ENCODE measurements at places on chromosomes 3 and 15.

- DNase-seq = no peak
Measured at GRCh38 chr15:38085114-38085513, 150.7 kb downstream of the TMCO5A start.

DNA sequence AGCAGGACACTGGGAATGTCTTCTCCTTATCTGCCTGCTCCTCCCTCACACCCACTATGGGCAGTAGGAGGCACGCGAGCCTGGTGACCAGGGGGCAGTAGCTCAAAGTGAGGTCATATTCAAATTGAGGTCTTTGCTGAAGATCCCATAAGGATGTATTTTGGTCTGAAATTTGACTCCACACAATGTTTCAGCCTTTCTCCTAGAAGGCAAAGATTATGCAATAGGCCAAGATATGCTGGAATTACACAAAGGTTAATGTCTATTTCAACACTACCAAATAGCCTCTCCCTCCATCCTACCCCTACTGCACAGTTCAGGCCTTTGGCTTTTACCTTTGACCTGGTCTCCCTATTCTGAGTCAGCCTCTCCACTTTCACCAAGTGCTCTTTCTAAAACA, 203.0 kb downstream of the TIGIT start:
- DNase-seq = peak; percentile 83

GRCh38 chr3:188974856-188975599, 196.7 kb upstream of the TPRG1 start:
- peak; percentile 63 for DNase-seq

DNA sequence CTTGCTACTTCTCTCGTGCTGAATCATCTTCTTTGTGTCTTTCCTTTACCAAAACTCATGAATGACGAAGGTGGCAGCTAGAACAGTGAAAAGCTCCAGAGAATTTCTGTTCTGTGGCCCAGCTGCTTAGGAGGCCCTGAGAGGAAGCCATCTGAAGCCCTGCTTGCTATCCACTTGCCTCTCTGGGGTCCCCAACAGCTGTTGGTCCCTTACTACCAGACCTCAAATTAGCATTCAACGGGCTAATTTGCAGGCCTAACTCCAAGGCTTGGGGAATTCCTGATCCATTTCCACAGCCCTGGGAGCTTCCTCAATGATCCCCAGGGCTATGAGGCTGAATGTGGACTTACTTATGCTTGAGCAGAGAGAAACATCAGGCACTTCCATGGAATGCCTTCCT, 37.5 kb upstream of the FSTL1 start:
- no peak for DNase-seq

DNA sequence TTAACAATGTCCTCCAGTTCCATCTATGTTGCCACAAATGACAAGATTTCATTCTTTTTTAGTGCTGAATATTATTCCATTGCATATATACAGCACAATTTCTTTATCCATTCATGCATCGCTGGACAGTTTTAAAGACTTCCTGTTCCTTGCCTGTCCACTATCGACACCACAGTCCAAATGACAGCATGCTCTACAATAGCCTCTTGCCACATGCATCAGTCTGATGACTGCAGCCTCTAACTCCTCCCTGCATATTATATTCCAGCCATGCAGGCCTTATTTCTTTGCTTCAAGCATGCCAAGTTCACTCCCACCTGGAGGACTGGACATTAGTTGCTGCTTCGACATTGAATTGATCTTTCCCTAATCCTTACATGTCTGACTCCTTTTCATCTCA, 306.2 kb downstream of the FOXP1 start:
- no peak for DNase-seq

DNA sequence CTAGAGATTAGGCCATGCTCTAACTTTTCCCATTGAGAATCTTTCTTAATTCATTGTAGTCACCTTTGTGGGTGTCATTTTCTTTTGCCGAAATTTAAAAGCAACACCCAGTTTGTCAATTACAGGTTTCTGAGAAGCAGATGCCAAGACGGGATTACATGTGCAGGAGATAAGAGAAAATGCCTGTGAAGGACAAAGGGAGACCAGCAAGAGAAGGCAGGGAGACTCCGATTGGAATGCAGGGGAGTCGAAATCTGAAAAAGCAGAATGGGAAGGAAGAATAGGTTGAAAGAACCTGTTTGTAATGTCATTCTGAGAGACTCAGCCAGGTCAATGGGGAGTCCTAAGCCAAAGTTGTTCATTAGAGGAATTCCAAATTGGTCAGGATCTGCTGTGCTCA, 3.6 kb upstream of the DPH6 start:
- DNase-seq = no peak

GRCh38 chr15:71788646-71789579, 21.4 kb upstream of the NR2E3 start:
- DNase-seq = no peak

DNA sequence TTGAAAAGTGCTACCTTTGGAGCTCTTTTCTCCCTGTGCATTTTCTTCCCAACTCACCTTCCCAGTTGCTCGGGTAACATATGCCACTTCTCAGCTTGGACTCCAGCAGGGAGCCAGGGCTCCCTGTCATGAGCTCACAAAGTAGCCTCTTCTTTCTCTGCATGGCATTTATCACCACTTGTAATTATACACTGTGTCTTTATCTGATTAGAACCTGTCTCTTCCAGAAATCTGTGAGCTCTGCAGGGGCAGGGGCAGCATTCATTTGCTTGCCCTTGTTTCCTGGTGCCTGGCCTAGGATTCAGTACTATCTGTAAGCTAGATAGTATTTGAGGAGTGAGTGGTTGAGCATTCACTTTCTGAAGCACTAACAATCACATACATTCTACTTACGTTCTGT, 100.9 kb downstream of the CLSTN2 start:
- DNase-seq = no peak

- DNase-seq = no peak
Measured at GRCh38 chr3:163364717-163365116, 1713.6 kb downstream of the SI start.

DNA sequence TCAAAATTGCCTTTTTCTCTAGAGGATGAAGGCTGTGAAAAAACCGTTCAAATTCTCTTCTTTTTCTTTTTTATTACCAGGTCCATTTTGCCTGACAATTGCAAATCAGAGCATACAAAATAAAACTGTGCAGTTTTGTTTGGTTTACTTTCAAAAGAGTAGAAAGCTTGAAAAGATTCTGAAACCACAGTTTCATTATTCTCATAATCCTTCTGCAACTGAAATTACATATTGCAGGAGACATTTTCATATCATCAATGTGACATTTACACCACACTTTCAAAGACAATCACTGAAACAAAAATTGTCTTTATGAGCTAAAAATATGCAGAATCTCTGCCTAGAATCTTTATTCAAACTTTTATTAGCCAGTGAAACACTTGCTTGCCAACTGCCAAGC, 296.4 kb upstream of the TPRG1 start:
- DNase-seq = no peak

- no peak for DNase-seq
Measured at GRCh38 chr15:23854203-23854911, 167.3 kb upstream of the NDN start.

DNA sequence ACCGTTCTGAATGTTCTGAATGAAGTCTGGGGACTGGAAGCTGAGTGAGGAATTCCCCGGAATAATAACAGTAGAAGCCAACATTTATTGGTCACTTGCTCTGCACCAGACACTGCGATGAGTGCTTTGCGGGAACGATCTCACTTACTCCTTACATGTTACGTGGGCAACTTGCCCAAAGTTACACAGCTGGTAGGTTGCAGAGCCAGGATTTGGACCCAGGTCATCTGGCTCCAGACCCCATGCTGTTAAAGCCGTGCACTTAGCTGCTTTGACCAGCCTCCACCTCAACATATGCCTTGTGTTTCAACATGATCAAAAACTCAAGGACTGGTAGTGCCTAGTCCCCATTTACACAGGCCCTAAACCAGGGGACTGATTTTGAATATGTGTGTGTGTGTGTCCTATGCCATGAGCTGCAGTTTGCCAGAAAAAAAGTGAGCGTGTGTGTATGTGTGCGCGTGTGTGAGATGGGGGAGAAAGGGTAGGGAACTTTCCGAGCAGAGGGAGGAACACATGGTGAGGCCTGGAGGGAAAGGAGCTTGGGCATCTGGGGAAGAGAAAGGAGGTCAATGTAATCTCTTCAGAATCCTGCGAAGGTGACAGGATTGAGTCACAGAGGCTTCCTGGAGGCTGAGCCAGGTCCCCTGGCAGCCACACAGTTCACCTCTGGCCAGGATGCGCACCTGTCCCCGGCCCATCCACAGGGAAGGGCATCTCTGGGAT, 28.9 kb downstream of the LINGO1 start:
- DNase-seq = no peak

DNA sequence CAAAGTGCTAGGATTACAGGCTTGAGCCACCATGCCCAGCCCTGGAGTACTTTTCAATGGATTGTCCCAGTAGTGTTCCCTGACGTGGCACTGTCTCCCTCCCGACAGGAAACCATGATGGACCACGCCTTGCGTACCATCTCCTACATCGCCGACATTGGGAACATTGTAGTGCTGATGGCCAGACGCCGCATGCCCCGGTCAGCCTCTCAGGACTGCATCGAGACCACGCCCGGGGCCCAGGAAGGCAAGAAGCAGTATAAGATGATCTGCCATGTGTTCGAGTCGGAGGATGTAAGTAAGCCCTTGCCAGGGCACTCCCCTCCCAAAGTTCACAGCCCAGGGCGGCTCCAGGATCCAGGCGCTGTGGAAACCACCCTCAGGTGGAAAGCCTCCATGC, 168.1 kb downstream of the NSMCE3 start:
- no peak for DNase-seq

DNA sequence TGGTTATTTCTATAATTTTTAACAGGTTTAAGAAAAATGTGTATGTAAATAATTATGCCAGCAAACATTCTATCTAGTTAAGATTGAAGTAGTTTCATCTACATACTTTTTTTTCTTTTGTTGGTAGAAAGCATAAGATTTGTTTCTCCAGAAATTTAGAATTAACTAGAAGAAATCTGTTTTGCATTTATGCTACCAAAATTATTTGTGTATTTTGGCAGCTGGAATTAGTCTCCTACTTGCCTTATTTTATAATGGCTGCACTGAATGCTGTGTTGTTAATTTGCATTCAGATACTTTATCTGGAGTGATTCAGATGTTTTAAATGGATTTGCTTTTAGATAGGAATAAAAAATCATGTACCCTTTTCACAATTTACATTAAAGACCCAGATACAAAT, 100.2 kb upstream of the NAALADL2 start:
- no peak for DNase-seq

DNA sequence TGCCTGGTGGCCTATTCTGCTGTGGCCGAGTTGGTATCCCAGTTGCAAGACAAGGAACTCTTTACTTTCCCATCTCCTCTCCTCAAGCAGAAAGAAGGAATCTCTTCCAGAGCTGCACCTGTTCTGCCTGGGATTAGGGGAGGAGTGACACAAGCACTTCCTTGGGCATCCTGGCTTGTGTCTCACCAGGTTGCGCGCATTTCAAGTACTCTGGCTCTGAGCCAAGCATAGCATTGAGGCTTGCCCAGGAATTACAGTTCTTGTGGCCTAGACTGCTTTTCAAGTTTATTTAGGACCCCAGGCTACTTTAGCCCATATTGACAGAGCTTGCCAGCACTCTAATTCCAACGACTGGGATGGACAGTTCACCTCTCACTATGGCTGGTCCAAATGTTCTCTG, 150.5 kb downstream of the RSRC1 start:
- DNase-seq = no peak

- DNase-seq = peak; percentile 62
Measured at GRCh38 chr3:10334459-10334858, 13.5 kb upstream of the SEC13 start.

- DNase-seq = no peak
Measured at GRCh38 chr3:55857633-55858032, 370.5 kb upstream of the WNT5A start.

GRCh38 chr3:76550522-76551201, 489.2 kb upstream of the ROBO2 start:
- DNase-seq = no peak

DNA sequence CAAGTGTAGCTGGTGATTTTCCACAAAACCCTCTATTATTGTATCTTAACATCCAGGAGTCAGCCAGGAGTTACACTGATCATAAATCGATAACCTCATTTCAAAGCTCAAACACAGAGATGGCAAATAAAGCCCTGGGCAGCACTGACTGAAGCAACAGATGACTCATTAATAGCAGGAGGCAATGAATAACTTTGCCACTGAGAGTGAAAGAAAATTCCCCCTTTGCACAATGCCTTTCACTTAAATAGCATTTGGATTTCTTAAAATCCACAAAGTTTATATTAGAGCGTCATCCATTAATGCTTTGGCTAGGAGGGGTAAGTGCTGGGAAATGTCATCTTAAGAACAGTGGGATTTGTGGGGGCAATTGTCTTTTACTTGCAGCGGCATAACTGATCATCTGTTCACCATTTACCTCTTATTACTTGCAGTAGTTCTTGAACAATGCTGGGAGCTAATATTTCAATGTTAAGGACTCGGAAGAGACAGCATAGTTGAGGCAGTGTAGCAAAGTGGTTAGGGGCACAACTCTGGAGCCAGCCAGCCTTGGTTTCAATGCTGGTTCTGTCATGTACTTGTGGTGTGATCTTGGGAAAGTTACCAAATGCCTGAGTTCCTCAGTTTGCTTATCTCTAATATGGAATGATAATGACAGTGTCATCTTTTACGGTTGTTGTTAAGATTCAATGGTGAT, 630.4 kb upstream of the TBL1XR1 start:
- DNase-seq = peak; percentile 85

GRCh38 chr3:50633230-50633790, 16.4 kb downstream of the MAPKAPK3 start:
- DNase-seq = no peak

DNA sequence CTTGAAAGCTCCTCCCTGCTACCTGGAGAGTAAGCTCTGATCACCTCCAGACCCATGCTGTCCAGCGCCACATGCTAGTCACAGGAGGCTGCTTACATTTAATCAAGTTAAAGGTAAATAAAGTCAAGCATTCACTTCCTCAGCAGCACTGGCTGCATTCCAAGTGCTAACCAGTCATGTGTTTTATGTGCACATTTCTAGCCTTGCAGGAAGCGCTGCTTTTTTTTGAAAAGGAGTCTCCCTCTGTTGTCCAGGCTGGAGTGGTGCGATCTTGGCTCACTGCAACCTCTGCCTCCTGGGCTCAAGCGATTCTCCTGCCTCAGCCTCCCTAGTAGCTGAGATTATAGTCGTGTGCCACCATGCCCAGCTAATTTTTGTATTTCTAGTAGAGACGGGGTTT, 279.2 kb downstream of the GABRG3 start:
- DNase-seq = no peak

DNA sequence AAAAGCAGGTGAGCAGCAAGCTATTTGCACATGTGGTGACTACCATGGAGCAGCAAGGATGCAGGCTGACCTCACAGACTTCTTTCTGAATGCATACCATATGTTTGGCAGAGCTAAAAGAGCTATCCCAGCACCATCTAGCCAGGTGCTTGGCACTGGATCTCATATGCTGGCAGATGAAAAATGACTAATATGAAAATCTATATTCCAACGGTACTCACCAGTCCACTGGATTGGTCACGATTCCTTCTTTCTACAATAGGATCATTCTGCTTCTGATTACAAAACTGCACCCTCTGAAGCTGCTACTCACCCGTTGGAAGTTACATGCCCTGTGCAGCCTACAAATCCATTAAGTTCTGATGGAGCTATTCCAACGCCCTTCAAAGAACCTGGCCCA, 714.3 kb upstream of the CFAP20DC start:
- DNase-seq = peak; percentile 79

GRCh38 chr3:18153571-18154173, 271.5 kb downstream of the SATB1 start:
- peak; percentile 77 for DNase-seq
